ENCODE measurements at places on chromosomes 7 and 10. TPM values are rescaled to one million over a fixed set of nuclear protein-coding genes. Genes with fewer than 3 reads are reported as not detected.

LIPF gene
- not detected for total RNA-seq

PRKG1 gene
- total RNA-seq = not detected

PKD2L1 gene
- 0.38 TPM for total RNA-seq

RBP4 gene
- total RNA-seq = 4.9 TPM

SLC26A5 gene
- not detected for total RNA-seq

GJD4 gene
- not detected for total RNA-seq

LRMDA gene
- 3.4 TPM for total RNA-seq

ARHGEF5 gene
- 2.9 TPM for total RNA-seq

PTN gene
- total RNA-seq = not detected

GNG11 gene
- total RNA-seq = 32.2 TPM

NOS3 gene
- total RNA-seq = 0.44 TPM

AKR1C4 gene
- 0.18 TPM for total RNA-seq

UCN3 gene
- total RNA-seq = not detected

ASNS gene
- 58.8 TPM for total RNA-seq

GNGT1 gene
- total RNA-seq = not detected

PAPOLB gene
- total RNA-seq = not detected

PPP1R17 gene
- total RNA-seq = not detected

CNPY1 gene
- not detected for total RNA-seq

NRP1 gene
- 87.4 TPM for total RNA-seq

FBXL15 gene
- total RNA-seq = 9.3 TPM

CCDC7 gene
- total RNA-seq = 0.66 TPM

HTR5A gene
- total RNA-seq = not detected

APBB1IP gene
- total RNA-seq = 5.0 TPM

HHEX gene
- total RNA-seq = 11.3 TPM

ABCB4 gene
- total RNA-seq = 0.02 TPM

TIAL1 gene
- 95.9 TPM for total RNA-seq

PDLIM1 gene
- total RNA-seq = 312 TPM

PUS7 gene
- 25.4 TPM for total RNA-seq

FKBP9 gene
- total RNA-seq = 109 TPM

EMX2 gene
- total RNA-seq = not detected

OLAH gene
- total RNA-seq = 1.0 TPM

HOXA5 gene
- total RNA-seq = 4.8 TPM

ZNF12 gene
- total RNA-seq = 13.8 TPM

TPK1 gene
- total RNA-seq = 3.6 TPM

RAPGEF5 gene
- 0.18 TPM for total RNA-seq

WNT8B gene
- not detected for total RNA-seq

PLAC9 gene
- total RNA-seq = not detected

EPHB6 gene
- total RNA-seq = 0.20 TPM
